ENCODE measurements at places on chromosomes 2 and 18.

DNA sequence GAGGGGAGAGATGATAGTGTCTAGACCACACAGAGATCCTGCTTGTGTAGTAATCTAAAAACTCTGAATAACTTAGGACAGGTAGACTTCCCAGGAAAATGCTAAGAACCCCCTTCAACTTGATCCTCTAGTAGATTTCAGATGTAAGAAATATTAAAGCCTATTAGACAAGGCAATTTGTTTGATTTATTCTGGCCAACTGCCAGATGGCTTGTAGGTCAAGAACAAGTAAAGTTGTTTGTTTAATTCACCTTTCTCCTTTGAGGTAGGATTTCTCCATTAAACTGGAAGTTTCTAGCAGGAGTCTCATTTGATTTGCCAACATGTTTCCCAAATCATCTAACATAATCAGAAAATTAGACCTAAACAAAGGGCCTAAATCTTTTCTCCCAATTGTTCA is 48.6 kb downstream of the SH3RF3 start:
- DNase-seq = no peak

DNA sequence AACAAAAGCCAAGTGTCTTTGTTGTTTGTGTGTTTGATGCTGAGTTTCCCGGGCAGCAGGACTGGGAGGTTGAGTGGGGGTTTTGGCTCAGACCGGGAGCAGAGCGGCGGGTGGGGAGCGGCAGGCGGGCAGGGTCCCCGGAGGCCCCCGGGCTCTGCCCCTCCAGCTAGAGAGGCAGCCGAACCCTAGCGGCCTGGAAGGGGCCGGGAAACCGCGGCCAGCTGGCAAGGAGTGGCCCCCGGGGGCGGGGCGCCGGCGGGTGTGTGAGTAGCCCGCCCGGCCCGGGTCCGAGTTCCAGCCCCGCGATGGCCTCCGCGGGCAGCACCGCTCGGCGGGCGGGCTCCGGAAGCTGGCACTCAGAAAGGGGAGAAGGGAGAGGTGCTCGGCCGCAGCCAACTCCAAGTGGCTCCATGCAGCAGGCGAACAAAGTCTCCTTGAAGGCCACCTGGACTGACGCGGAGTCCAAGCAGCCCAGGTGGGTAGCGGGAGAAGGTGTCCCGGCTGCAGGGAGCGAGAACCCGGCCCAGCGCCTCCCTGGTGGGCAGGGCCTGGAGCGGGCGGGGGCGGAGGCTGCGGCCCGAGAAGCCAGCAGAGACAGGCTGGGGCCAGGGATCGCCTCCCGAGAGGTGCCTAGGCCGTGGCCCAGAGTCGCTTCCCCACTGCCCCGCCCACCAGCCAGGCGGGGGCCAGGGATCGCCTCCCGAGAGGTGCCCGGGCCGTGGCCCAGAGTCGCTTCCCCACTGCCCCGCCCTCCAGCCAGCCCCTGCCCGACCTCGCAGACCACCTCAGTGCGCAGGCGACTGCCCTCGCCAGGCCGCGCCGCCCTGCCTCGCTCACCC is at the start of gene ANKRD53:
TSS of gene ANKRD53 (plus strand) at position 290 of the 839 bp plus-strand sequence. CDS start at position 306, 16 bp downstream.
- DNase-seq = peak; percentile 13

DNA sequence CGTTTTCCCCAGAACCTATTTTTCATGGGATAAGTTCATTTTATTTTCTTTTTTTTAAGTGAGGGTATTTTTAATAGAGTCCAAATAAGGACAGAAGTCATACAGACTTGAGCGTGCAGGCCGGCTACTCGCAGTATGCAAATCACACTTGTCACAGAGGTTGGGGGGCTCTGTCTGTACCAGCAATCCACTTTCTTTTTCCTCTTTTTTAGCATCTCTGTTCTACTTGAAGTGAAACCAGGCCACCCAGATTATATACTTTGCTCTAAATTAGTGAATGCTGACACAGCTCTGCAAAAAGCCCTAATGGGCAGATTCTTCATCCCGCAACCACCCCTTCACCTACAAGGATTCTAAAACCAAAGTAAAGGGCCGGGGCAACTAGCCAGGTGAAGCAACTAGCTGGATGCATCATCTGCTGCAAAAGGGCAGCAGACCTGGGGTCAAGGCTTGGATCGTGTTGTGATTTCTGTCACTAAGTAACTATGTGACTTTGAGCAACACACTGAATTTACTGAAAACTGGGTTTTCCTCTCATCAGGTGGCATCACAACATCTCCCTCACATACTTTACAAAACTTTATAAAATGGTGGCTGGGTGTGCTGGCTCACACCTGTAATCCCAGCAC is 18.4 kb downstream of the KDSR start:
- no peak for DNase-seq

DNA sequence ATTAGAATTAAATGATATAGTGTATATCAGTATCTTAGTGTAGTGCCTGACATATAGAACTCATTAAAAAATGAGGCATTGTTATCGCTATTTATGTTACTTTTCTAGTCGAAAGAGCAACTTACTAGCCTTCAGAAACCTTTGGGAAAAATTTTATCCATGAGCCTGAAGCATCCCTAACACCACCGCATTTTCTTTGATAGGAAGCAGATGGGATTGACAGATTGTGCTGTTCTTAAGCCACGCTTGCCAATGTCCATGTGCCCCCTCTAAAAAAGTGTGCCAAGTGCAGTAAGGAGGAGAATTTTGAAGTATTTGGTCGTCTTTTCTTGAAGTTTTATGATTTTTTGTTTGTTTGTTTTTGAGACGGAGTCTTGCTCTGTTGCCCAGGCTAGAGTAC is 29.1 kb downstream of the PPM1B start:
- peak; percentile 63 for DNase-seq

DNA sequence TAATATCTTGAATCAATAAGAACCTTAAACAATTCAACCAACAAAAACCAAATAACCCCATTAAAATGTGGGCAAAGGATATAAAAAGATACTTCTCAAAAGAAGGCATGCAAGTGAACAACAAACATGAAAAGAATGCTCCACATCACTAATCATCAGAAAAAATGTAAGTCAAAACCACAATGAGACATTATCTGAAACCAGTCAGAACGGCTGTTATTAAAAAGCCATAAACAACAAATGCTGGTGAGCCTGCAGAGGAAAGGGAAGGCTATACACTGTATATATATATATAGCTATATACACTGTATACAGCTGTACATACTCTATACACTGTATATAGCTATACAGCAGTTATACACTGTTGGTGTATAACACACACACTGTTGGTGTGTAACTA is 47.8 kb upstream of the GALNT13 start:
- no peak for DNase-seq

- DNase-seq = peak; percentile 28
These were observed 906 bp downstream of the IKZF2 start for GRCh38 chr2:213150315-213151097.

DNA sequence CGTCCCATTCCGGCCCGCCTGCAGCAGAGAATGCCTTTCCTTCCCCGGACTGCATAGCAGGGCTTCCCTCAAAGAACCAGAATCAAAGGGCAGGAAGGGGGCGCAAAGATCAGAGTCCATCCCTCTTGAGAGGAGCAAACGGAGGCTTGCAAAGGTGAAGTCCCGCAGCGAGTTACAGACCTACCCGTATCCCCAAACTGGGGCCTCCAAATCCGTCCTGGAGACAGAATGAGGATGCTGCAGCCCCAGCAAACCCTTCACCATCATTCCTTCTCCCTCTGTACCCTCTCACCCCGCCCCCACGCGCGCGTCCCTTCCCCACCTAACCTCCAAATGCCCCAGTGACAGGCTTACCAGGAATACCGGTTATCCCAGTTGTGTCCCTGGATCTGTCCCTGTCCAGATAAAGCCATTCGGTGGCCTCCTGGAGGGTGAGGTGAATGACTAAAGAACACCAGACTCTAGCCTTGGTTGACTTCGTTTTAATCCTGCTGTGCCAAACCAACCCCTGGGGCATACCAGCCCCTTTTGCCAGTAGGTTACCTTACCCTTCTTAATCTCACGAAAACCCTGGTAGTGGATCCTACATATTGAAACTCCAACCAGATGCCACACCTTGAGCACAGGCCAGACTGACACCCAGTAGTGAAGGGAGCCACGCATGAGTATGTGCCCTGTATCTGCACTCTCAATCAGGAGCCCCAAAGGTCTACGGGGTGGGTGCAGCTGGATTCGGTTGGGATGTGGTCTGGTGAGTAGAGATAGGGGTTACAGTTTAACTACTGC is 961 bp upstream of the SLC40A1 start:
- no peak for DNase-seq

DNA sequence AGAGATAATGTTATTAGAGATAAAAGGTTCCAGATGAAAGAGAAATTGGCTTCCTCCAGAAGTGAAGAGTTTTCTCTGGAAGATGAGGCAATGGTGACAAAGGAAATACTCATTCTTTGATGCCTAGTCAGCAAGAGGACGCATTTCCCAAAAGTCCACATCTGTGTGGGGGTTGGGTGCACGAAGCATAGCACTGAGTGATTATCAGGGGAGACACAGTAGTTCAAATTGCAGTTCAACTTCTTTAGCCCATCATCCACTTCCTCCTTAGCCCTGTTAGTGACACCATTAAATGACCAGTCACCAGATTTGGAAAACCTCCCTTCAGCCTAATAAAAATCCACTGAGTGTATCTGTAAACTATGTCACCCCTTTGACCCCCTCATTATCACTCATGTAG is 80.9 kb upstream of the PHLPP1 start:
- no peak for DNase-seq

DNA sequence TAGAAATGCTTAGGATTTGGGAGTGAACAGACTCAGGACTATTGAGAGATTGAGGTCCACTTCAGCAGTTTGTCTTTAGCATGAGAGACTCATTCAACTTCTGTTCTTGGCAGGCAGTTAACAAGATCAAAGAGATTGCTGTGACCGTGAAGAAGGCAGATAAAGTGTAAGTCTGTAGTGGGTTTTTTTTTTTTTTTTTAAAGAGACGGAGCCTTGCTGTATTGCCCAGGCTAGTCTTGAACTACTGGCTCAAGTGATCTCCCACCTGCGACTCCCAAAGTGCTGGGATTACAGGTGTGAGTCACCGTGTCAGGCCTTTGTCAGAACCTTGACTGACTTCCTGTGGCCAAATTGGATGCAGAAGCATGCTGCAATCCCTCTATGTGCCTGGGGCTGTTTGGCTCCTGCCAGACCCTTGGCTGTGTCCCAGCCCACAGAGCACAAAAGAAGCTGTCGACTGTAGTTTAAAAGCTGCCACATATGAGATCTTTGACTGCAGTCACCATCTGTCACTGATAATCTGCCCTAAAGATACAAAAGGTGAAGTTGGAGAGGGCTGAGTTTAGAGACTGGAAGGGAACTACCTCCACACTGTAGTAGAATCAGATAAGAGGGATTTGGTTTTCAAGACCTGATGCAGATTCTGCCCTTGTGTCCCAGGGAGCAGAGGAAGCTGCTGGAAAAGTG is 9.9 kb downstream of the CCT7 start:
- DNase-seq = peak; percentile 83

GRCh38 chr2:858646-859045 is 92.0 kb upstream of the SNTG2 start:
- DNase-seq = no peak

DNA sequence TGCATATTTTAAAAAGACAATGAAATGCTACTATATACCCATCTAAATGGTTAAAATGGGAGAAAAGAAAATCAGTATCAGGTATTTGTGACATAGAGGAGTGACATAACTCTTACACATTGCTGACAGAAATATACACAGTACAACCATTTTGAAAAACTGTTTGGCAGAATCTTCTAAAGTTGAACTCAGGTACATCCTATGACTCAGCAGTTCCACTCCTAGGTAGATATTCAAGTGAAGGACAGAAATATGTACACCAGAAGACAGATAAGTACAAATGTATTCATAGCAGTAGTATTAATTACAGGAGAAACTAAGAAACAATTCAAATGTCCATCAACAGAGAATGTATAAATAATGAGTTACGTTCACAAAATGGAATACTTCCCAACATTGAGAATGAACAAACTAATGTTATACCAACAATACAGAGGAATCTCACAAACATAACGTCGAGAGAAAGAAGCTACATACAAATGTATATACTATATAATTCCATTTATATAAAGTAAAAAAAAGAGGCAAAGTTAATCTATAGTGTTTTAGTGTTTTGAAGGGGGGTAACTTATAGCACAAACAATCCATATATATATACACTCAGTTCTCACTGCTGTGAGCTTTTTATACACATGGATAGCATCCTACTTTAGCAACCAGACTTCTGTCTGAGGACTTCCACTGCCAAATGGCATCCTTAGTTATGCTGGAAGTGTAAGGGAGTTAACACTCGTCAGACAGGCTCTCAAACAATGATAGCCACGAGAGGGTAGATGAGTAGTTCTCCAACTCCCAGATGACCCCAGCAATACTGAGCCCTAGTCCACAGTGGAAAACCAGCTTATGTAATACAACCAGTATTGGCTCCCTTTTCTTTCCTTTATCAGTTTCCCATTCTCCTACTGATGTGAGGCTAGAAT is 172.5 kb downstream of the NBAS start:
- no peak for DNase-seq

- DNase-seq = no peak
These were observed 909.6 kb downstream of the DSC3 start for GRCh38 chr18:30132959-30133358.

DNA sequence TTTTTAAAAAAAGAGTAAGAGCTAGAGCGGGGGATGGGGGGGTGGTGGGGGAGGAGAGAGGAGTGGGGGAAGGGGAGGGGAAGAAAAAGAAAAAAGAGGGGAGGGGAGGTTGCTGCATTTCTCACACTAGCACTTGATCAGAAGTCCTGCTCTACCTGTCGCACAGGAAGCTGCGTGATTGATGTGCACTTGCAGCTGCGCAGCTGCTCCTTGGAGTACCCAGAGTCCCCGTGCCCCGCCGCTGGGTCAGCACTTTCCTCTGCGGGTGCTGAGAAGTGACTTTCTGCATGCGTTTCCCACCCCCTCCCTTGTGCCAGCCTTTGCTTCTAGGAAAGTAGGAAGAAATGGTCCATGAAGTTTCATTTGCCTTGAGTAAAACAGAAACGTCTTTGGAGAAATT is 297.3 kb downstream of the ETAA1 start:
- no peak for DNase-seq

DNA sequence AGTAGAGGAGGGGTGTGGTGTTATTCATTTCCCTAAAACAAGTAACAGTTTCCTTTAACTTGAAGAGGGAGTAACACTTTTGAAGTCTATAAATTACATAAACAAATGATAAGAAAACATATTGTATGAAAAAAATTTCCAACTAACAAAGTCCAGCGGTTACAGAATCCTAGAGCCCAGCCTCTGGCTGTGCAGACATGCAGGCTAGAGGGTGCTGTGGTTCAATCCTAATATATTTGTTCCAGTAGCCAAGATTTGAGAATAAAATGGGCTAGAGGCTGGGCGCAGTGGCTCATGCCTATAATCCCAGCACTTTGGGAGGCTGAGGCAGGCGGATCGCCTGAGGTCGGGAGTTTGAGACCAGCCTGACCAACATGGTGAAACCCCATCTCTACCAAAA is 56.9 kb downstream of the WDR75 start:
- no peak for DNase-seq

- DNase-seq = peak; percentile 82
These were observed 26.7 kb downstream of the POLR1A start for GRCh38 chr2:86078774-86079545.

DNA sequence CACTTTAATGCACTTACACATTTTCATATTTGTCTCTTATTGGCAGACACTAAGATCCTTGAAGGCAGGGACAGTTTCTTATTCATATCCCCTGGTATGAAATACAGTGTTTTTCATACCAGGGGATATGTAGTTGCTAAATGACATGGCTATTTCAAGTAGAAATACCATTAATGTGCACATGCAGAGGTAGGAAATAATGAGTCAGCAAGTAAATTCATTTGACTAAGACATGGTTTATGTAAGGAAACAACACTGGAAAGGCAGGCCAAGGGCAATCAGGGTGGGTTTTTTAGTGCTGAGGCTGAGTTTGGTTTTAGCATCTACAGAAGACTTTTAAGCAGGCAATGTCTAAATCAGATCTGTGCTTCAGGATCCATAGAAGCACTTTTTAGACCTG is 155.9 kb downstream of the WDPCP start:
- DNase-seq = no peak
